GM23248 (cell line): ENCODE measurements at places on chromosomes 3 and 15.

GRCh38 chr3:99868311-99868646 lies 50.6 kb downstream of the CMSS1 start:
- peak; percentile 49 for DNase-seq

GRCh38 chr3:42101481-42101880 lies 10.3 kb downstream of the TRAK1 start:
- DNase-seq: peak; percentile 34

GRCh38 chr15:85354461-85354860 lies 25.9 kb upstream of the AKAP13 start:
- peak; percentile 45 for DNase-seq

GRCh38 chr15:44956388-44956787 lies at the start of gene TERB2:
TERB2 (plus strand) TSS chr15:44956687; CDS start chr15:44956719, 32 bp downstream.
- DNase-seq: no peak

DNA sequence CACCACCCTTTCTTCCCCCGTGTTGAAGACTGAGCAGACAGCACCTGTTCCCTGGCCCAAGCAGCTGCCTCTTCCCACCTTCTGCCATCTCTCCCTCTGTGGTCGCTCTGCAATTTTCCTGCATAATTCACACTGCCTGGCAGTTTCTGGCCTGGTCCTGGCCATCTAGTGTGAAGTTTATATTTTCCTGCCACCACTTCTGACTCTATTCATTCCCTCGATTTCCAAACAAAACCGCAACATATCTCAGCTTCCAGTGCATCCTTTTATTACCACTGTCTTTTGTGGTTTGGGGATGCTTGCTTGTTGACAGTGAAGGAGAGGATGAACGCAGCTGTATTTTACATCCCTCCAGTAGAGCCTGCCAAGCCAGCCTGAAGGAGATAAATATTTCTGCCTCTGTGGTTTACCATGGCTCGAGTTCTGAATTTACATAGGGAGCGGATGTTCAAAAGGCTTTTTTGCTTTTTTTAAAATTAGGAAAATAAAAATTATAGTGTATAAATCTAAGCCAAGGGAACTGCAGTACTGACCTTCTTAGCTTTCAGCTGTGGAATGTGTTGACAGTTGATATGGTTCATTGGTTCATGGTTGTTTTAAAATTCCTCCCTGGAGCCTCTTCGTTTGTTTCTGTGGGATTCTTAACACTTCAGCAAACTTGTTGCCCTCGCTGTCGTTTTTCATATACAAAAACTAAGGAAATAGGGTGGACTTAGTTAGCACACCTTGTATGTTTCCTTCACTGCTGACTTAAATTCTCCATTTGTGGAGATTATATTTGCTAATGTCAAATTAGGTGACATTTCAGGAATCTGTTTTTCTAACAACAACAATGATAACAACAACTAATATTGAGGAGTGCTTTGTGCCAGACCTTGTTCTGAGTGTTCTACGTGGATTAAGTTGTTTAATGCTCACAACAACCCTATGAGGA lies 250.5 kb downstream of the ADAMTSL3 start:
- peak; percentile 65 for DNase-seq

GRCh38 chr3:179265875-179266274 lies 15.0 kb upstream of the KCNMB3 start:
- no peak for DNase-seq

GRCh38 chr3:188476935-188477334 lies 323.0 kb downstream of the LPP start:
- DNase-seq: no peak

DNA sequence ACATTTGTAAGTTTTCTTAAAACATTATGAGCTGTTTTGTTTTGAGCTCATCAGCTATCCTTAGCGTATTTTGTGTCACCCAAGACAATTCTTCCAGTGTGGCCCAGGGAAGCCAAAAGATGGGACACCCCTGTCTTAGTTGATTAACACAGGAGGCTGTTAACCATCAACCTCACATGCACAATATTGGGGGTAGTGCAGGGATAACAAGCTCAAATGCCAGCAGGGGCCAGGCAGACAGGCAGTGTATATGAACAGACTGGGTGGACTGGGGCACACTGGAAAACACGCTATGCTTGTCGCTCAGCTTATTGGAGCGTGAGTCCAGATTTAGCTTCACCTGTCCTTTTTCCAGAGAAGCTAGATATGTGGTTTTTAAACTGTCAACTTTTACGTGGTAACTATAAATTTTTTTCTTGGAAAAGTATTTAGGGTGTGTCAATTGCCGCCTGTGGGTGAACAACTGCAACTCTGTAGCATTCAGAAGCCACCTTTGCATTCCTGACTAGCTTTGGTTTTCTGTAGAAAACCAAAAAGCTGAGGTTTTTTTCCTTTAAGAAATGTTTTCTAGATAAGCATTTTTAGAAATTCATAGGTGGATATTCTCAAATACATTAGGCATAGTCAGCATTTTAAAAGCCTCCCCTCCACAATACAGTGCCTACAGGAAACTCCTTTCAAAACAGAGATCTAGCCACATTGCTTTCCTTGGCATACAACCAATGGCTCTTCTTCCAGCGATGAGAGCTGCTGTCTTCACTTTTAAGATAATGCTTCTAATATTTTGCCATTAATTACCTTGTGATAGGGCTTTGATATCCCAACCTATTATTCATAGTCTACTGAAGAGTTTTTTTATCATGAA lies 14.6 kb downstream of the PSMD6 start:
- no peak for DNase-seq

DNA sequence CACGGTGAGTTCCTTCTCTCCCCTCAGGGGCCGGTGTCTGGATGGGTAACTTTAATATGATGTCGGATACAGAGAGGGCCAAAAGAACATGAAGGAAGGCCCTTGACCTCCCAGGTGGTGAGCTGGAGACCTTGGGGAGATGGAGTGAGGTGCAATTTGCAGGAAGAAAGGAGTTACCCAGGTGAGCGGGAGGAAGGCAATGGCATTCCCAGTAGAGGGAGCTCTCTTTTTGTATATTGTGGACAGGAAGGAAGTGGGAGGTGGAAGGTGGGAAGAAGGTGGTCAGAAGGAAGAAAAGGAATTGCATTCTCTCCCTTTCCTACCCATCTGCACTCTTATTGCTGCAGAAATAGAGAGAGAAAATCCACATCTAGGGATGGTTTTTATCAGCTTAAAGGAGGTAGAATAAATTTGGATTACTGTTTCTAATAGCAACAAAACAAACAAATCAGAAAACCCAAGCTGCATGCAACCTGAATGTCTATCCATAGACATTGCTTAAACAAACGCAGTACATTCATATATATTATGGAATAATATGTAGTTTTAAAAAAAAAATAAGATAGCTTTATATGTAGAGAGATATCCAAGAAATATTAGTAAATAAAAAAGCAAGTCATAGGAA lies 169.0 kb upstream of the TSC22D2 start:
- no peak for DNase-seq

DNA sequence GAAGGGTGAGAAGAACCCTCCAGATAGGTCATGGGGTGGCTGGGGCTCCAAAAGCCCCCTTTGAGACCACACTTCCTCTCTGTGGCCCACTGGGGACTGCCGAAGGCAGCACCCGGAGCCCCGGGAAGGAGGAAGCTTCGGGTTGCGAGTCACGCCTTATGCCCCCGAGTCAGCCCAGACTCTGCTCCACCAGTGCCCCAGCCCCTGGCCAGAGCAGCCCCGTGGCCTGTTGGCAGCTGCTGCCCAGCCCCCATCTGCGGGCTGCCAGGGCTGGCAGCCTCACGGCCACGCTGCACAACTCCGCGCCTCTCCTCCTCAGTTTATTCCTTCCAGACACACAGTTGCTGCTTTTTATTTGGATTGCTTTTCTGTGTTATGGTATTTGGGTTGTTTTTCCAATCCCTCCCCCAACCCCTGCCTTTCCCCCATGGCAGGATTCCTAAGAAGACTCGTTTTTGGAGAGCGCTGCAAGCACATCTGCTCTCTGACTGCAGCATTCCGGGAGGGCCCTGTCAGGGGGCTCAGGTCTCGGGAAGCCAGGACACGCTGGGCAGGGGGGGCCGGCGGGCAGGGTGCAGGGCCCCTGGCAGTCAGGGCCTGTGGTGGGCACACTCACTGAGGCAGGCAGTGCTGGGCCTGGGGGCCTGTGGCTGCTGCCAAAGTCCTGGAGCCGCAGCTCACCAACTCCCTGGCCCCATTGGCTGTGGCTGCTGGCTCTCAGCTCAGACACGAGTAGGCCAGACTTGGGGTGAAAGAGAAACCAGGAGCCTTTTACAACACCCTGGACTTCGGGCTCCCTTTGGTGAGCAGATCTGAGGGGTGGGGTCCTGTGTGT lies 20.2 kb downstream of the MAGEF1 start:
- DNase-seq: peak; percentile 42

DNA sequence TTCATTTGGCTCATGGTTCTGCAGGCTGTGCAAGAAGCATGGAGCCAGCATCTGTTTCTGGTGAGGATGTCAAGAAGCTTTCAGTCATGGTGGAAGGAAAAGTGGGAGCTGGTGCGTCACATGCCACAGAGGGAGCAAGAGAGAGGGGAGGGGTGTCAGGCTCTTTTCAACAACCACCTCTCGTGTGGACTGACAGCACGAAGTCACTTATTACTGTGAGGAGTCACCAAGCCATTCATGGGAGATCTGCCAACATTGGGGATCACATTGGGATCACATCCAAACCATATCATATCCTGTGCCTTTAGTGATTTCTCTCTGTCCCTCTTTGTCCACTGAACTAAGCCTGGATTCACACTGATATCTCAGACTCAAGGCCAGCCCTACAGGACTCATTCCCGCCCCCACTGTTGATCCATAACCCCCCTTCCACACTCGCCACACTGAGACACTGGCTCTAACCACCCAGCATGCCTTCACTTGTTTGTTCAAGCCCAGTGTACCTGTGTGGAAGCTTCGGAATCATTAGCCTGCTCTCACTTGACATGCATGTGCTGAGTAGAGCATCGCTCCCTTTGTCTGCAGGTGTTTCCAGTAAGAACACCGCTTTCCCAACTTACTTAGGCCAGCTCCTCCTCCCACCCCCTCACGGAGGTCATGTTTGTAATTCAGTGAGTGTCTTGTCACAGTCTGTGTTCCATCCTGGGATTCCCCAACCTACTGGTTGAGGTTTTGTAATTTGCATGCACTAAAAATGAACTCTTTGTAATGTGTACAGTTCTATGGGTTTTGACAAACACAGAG lies 132.2 kb downstream of the KLF13 start:
- DNase-seq: peak; percentile 36

- no peak for DNase-seq
Observed at GRCh38 chr3:132248490-132248889, 68.7 kb upstream of the ACP3 start.

DNA sequence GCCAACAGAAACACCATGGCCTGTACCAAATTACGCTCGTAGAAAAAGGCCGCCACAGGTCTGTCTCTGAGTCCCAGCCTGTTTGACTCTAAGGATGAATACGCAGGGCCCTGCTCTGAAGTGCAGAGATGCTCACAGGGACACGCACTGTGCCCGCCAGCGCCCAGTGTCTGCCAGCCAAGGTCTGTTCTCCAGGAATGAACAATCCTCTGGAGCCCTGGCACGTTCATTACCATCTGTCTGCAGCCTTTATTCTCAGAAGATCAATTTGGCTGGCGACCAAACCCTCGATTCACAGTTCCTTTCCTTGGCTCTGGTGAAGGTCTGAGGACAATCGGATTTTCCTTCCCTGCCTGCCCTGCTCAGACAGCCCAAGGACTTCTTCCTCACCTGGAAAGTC lies 66.3 kb downstream of the NIPA2 start:
- no peak for DNase-seq

DNA sequence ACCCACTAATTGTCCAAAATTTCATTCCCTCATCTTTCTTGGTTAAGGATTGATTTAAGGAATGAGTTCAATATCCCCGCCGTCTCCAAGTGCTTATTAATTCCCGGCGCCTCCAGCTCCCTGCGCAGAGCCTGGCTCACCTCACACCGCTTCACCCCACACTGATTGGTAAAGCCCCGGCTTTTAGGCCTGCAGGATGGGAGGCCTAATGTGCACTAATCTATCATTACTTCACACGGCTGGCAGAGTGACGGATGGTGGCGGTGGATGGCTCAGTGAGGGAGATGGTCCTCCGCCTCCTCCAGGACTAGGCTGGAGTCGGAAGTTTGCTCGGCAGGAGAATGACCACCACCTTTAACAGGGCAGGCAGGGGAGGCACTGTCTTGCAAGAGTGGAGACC lies 81.7 kb downstream of the MEGF11 start:
- no peak for DNase-seq

DNA sequence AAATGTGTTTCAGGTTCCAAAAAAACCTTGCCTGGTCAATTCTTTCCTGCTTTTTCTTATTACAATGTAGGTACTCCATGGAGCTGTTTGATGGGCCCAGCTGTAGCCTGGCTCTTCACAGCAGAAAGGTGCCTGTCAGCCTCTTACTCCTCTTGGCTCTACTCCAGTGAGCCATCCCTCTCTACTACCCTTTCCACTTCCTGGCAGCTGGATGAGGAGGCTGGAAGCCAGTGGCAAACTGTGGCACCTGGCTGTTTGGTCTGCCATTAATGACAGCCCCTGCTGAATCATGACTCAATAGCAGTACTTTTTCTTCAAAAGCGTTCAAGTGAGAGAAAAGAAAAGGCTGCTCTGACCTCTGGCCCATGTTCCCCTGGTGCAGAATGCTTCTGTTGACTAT lies 618.1 kb downstream of the PYDC2 start:
- no peak for DNase-seq

DNA sequence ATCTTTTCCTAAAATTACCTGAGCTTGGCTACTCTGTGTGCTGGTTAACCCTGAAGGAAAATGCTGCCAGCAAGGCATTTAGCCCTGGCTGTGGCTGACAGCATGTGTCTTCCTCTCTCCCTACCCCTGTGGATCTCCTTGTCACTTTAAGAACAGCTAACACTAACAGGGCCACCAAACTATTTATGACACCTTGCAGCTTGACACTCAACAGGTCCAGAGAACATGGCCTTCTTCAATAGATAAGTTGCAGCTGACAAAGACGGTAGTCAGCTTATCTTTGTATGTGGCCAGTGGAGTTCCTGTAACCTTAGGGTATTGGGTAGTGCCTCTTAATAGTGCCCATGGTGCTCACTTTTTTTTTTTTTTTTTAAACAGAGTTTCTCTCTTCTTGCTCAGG lies 32.0 kb upstream of the COPB2 start:
- no peak for DNase-seq

GRCh38 chr15:98914626-98915025 lies 93.0 kb downstream of the PGPEP1L start:
- DNase-seq: peak; percentile 94

DNA sequence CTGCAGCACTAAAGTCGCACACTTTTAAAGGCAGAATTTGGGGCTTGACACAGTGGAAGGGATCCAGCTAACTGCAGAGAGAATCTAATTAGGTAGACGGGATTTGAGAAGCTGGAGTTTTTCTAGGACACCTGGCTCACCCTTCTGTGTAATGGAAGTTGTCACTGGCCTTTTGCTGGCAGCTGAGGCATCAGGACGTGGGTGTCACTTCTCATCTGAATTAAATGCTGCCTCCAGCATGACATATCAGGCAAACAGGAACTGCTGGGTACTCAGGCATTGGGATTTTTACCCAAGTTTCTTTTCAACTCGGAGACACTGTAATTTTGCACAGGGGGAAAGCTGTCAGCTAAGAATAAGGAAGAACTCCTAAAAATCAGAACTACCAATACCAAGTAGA lies 861.9 kb upstream of the ARPP21 start:
- DNase-seq: no peak

GRCh38 chr15:91897585-91898372 lies 44.3 kb downstream of the SLCO3A1 start:
- DNase-seq: no peak

GRCh38 chr15:31925541-31925940 lies 104.8 kb upstream of the CHRNA7 start:
- DNase-seq: no peak
